ENCODE measurements at places on chromosomes 6 and 20. TPM values are rescaled to one million over a fixed set of nuclear protein-coding genes. Genes with fewer than 3 reads are reported as not detected.

The NKX2-2 gene
- total RNA-seq: not detected

The ADAM33 gene
- total RNA-seq: not detected

The VWA7 gene
- total RNA-seq: 5.9 TPM

The SCUBE3 gene
- total RNA-seq: not detected

The CNKSR3 gene
- 0.11 TPM for total RNA-seq

The MLIP gene
- total RNA-seq: not detected

The CD24 gene
- total RNA-seq: 2.0 TPM

The PARD6B gene
- 5.7 TPM for total RNA-seq

The CDH26 gene
- total RNA-seq: 0.30 TPM

The SLC16A10 gene
- 3.6 TPM for total RNA-seq

The BTN2A1 gene
- total RNA-seq: 20.2 TPM

The SAMD3 gene
- 3.2 TPM for total RNA-seq

The RALGAPB gene
- 33.1 TPM for total RNA-seq

The PRL gene
- not detected for total RNA-seq
